A172 (cell line): ENCODE measurements at places on chromosomes 3 and 15. TPM values are rescaled to one million over a fixed set of nuclear protein-coding genes. Genes with fewer than 3 reads are reported as not detected.

Gene CHL1
- total RNA-seq = not detected in 2 replicates

Gene SLC51A
- not detected in 2 replicates for total RNA-seq

Gene GREM1
- not detected in 2 replicates for total RNA-seq

Gene SERINC4
- not detected in 2 replicates for total RNA-seq

Gene DOCK3
- total RNA-seq = 1.4 TPM in 2 replicates

Gene TLR9
- not detected in 2 replicates for total RNA-seq

Gene EFCC1
- total RNA-seq = 0.22 and 0.29 TPM in 2 replicates

Gene CKMT1A
- total RNA-seq = not detected in 2 replicates

Gene C2CD4B
- total RNA-seq = not detected in 2 replicates

Gene HDGFL3
- 72.1 and 72.3 TPM in 2 replicates for total RNA-seq

Gene SNX22
- total RNA-seq = 0.78 and 1.3 TPM in 2 replicates

Gene CHRNA7
- 0.10 and 0.19 TPM in 2 replicates for total RNA-seq

Gene ARL8B
- total RNA-seq = 72.2 and 72.5 TPM in 2 replicates

Gene RASL12
- total RNA-seq = not detected in 2 replicates

Gene ISG20
- total RNA-seq = 3.8 and 7.7 TPM in 2 replicates

Gene FBXO22
- total RNA-seq = 57.2 and 79.4 TPM in 2 replicates

Gene KCNMB3
- total RNA-seq = 2.4 and 3.5 TPM in 2 replicates

Gene BRK1
- 133 and 146 TPM in 2 replicates for total RNA-seq

Gene GPR62
- not detected in 2 replicates for total RNA-seq

Gene GP9
- total RNA-seq = not detected in 2 replicates

Gene SERPINI2
- total RNA-seq = not detected in 2 replicates

Gene VEPH1
- total RNA-seq = 17.1 and 25.0 TPM in 2 replicates

Gene C3orf20
- not detected in 2 replicates for total RNA-seq

Gene HCLS1
- 0.24 and 0.83 TPM in 2 replicates for total RNA-seq

Gene SLC2A2
- total RNA-seq = 0.07 TPM in 2 replicates

Gene SCN10A
- total RNA-seq = not detected in 2 replicates

Gene COL7A1
- total RNA-seq = 105 and 128 TPM in 2 replicates

Gene HTD2
- total RNA-seq = 6.2 TPM in 2 replicates

Gene C3orf85
- not detected in 2 replicates for total RNA-seq

Gene MST1
- 0.72 and 2.0 TPM in 2 replicates for total RNA-seq

Gene CPB1
- not detected in 2 replicates for total RNA-seq

Gene POTEB
- not detected in 2 replicates for total RNA-seq

Gene ATP13A5
- total RNA-seq = not detected in 2 replicates

Gene ATP13A4
- total RNA-seq = not detected in 2 replicates

Gene ALG1L2
- total RNA-seq = not detected in 2 replicates

Gene GOLGA6L9
- total RNA-seq = 1.6 and 2.1 TPM in 2 replicates

Gene SCN11A
- not detected in 2 replicates for total RNA-seq

Gene GHSR
- not detected in 2 replicates for total RNA-seq

Gene ATP10A
- not detected in 2 replicates for total RNA-seq

Gene SPINT1
- 0.22 and 1.3 TPM in 2 replicates for total RNA-seq

Gene CNTN3
- total RNA-seq = not detected in 2 replicates

Gene HGD
- 0.07 TPM in 1 of 2 replicates, not detected in the other for total RNA-seq

Gene CTXN2
- total RNA-seq = 0.05 TPM in 1 of 2 replicates, not detected in the other

Gene PLSCR1
- total RNA-seq = 66.0 and 69.2 TPM in 2 replicates

Gene TMA7
- 556 and 560 TPM in 2 replicates for total RNA-seq

Gene SPG11
- 26.8 and 27.0 TPM in 2 replicates for total RNA-seq

Gene ST3GAL6
- 4.0 and 11.1 TPM in 2 replicates for total RNA-seq
